ENCODE measurements at places on chromosomes 2 and 18.

GRCh38 chr2:201909961-201910361 lies 103.6 kb downstream of the CDK15 start:
- H3K27ac ChIP-seq, result no peak overlapping the region
- H3K4me3 ChIP-seq, result no peak overlapping the region
- H3K4me1 ChIP-seq, result peaks cover 9% of the 10 kb centered on the region
- no peak for DNase-seq
- no peaks in the 10 kb centered on the region for H3K27me3 ChIP-seq
- no peaks in the 10 kb centered on the region for H3K36me3 ChIP-seq

DNA sequence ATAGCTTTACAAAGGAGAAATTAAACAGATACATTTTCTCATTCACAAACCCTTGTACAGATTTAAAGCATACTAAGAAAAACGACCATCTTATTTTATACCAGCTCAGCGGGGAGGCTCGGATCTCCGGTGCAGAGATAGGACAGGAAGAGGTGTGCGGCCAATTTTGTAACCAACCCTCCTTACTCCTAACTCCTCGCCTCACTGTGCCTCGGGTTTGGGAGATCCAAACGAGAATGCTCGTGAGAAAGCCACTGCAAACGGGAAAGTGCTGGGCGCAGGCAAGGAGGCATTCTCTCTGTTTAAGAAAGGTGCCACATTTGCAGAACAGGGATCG lies 1.2 kb downstream of the KDSR start:
- DNase-seq, result no peak
- no peak overlapping the region for H3K27ac ChIP-seq
- peaks cover 18% of the 10 kb centered on the region for H3K36me3 ChIP-seq
- H3K4me1 ChIP-seq, result peaks cover 19% of the 10 kb centered on the region
- H3K4me3 ChIP-seq, result peak overlapping the region; percentile 84

DNA sequence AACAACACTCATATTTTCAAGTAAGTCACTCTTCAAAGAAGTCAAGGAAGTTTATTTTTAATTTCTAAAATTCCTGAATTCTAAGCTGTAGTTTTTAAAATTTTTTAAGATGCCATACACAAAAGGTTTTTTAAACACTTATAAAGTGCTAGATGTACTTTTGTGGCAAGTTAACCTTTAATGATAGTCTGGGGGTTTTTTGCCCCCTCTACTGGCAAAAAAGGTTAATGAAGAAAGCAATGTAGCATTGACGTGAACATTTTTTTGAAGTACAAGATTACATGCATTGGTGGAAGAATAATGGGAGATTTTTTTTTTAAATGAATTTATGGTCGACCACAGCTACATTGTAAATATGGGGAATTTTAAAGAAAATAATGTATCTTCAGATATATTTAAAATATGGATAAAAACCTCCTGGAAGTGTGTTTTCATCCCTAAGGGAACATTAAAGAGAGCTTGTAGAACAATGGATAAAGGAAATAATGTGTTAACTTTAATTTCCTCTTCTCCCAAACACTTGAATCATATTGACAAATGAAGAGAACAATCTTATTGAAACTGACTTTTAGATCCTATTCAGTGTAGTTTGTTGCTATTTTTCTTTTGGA lies 12.6 kb downstream of the ITPRID2 start:
- no peak overlapping the region for H3K27ac ChIP-seq
- H3K4me1 ChIP-seq, result peaks cover 47% of the 10 kb centered on the region
- H3K4me3 ChIP-seq, result no peak overlapping the region

DNA sequence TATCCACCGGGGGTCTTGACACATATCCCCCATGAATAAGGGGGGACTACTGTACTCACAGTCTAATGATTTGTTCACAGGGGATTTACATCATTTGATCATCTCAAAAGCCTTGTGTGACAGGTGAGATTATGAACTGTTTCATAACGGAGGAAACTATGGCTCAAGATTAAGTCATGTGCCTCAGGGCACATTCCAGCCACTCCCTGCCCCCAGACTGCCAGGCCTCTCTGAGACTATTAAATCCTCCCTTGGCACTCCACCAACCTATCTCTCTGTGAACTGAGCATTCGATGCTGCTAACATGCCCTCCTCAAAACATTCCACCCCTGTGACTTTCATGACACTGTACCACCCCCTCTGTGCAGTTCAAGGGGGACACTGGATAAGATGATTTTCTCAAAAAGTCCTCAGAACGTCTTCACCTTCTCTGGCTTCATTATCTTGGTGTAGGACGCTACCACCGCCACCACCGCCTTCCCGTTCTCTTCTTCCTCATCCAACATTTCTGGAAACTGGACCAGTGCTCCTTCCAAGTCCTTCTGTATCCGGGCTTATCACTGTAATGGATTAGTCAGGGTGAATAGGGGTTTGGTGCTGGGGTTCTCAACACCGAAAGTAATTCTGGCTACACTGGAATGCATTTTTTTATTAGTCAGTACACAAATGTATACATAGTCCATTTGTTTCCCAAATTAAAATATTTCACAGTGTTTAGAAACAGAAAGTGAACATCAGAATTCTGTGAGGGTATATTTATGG lies 169.6 kb downstream of the KCNS3 start:
- no peaks in the 10 kb centered on the region for H3K36me3 ChIP-seq
- no peak for DNase-seq
- H3K27me3 ChIP-seq, result no peaks in the 10 kb centered on the region
- H3K4me1 ChIP-seq, result peaks cover 16% of the 10 kb centered on the region
- no peak overlapping the region for H3K27ac ChIP-seq

DNA sequence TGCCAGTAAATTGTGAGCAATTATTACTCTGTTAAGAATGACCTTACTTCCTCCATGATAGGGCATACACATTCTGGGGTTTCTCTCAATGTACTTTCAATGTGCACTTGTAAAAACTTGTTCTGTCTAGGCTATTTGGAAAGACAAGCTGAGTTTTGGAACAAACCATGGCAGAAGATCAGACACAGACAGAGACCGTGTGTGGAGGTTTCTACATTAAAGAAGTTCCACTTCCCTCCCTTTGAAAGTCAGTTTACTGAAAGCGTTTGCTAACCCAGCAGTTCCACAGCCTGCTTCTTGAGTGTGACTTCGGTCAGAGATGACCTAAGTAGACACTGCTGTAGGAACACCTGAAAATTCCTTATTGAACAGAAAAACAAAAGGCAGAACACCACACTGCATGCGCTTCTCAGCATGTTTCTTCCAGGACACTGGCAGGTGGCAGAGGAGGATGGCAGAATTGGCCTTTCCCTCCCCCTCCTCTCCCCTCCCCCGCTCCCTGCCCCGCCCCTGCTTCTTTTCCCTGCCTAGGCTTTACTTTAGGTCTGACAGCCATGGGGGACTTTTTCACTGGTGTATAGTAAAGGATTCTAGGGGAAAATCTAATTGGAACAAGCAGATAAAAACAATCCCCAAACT lies 109.8 kb downstream of the NOL10 start:
- no peaks in the 10 kb centered on the region for H3K27me3 ChIP-seq
- H3K4me3 ChIP-seq, result no peak overlapping the region
- peaks cover 5% of the 10 kb centered on the region for H3K4me1 ChIP-seq
- H3K36me3 ChIP-seq, result peaks cover 65% of the 10 kb centered on the region

DNA sequence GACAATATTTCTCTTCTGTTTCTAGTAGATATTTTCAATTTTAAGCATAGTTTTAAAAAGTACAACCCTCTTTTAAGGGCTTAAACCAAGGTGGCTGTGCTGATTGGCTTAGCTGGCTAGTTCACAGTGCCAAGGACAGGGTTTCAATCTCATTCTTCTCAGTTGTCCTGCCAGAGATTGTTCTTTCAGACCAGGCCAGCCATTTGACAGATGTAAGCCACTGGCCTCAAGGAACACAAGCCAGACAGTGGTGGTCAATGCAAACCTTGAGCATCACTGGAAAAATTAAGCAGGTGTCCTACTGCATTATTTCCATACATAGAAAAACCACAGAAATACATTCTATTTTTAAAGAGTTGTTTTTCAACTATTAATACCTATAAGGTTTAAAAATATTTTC lies 5.9 kb downstream of the RNF103 start:
- H3K36me3 ChIP-seq, result peaks cover 59% of the 10 kb centered on the region
- no peak overlapping the region for H3K4me3 ChIP-seq

DNA sequence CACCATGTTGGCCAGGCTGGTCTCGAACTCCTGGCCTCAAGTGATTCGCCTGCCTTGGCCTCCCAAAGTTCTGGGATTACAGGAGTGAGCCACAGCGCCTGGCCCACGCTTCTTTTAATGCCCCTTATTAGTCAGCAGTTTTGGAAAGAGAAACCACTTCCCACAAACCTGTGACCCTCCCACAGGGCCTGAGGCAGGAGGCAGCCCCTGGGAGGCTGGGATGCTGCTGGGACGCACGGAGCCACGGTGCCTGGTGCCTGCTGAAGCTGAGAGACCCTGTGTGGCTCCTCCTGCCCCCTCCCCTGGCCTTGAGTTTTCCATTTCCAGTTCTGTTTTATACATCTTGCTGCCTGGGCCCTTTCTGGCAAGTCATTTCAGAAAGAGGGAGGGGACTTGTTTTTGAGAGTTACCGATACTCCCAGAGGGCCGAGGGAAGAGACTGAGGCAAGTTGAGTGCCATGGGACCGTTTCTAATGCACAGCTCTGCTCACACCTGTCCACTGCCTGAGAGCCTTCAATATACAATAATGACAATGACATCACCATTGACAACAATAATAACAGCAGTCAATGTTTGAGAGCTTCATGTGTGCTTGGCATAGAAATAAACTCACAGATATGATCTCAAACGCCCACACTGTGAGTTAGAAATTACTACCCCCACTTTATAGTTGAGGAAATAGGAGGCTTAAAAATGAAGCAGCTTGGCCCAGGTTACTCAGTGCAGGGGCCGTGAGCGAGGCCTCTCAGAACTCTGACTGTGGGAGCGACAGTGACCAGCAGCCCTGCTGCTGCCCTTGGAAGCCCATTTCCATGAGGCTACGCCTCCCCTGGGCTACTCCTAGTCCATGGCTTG lies 78.1 kb upstream of the YWHAQ start:
- H3K4me1 ChIP-seq, result peaks cover 1% of the 10 kb centered on the region
- H3K27me3 ChIP-seq, result no peaks in the 10 kb centered on the region
- H3K4me3 ChIP-seq, result no peak overlapping the region
- no peak for DNase-seq
- H3K36me3 ChIP-seq, result no peaks in the 10 kb centered on the region

GRCh38 chr2:235025800-235026536 lies 74.2 kb downstream of the SH3BP4 start:
- no peaks in the 10 kb centered on the region for H3K36me3 ChIP-seq
- no peaks in the 10 kb centered on the region for H3K27me3 ChIP-seq
- peaks cover 6% of the 10 kb centered on the region for H3K4me1 ChIP-seq

DNA sequence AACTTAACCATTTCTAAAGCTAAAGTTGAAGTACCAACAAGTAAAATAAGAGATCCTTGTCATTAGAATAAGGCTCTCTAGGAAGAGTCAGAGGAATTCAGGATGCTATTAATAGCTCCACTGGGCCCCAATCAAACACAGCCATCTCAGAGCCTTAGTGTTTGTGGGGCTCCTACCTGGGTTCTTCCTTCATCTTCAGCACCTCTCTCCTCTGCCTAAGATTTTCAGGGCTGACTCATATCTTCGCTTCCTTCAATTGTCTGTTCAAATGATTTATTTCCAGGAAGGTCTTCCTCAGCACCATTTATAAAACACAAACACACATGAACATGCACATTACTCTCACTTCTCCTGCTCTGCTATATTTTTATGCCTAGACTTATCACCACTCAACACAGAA lies 119.5 kb downstream of the COL6A3 start:
- DNase-seq, result no peak
- H3K4me3 ChIP-seq, result no peak overlapping the region
- H3K27me3 ChIP-seq, result no peaks in the 10 kb centered on the region
- H3K36me3 ChIP-seq, result no peaks in the 10 kb centered on the region
- no peak overlapping the region for H3K27ac ChIP-seq
- H3K4me1 ChIP-seq, result peaks cover 25% of the 10 kb centered on the region

DNA sequence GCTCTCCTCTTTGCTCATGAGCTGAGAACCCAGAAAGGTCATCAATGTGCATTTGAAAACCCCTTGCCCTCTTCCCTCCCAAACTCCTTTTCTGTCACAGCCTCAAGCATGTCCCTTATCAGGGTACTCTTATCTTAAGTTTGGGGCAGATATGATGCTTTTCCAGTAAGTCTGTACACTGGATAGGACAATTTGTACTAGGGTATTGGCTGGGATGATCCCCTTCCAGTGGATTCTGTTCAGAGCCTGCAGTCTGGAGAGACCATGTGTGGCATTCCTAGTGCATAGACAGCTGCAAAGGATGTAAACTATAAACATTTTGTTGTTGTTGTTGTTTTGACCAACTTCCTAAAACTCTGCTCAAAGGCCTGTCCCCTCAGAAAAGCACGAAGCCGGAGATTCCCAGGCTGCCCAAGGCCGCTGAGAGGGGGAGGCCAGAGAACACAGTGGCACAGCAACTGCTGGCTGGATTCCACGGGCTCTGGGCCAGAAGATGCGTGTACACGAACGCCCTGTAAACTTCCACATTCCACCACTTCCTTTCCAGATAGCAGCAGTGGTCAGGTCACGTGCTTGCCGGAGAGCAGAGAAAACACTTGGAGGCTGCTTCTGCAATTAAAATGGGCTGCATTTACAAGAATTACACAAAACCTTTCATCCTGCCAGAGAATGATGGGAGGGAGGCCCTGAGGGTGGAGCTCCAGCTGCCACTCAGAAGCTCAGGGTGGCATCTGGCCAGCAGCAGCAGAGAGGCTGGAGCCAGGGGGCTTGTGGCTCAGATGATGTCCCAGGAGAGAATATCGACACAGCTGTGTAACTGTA lies 42.1 kb downstream of the BMP10 start:
- peaks cover 52% of the 10 kb centered on the region for H3K4me1 ChIP-seq
- H3K27me3 ChIP-seq, result no peaks in the 10 kb centered on the region
- peaks cover 23% of the 10 kb centered on the region for H3K36me3 ChIP-seq
- H3K4me3 ChIP-seq, result no peak overlapping the region
- H3K27ac ChIP-seq, result peak overlapping the region; percentile 73

DNA sequence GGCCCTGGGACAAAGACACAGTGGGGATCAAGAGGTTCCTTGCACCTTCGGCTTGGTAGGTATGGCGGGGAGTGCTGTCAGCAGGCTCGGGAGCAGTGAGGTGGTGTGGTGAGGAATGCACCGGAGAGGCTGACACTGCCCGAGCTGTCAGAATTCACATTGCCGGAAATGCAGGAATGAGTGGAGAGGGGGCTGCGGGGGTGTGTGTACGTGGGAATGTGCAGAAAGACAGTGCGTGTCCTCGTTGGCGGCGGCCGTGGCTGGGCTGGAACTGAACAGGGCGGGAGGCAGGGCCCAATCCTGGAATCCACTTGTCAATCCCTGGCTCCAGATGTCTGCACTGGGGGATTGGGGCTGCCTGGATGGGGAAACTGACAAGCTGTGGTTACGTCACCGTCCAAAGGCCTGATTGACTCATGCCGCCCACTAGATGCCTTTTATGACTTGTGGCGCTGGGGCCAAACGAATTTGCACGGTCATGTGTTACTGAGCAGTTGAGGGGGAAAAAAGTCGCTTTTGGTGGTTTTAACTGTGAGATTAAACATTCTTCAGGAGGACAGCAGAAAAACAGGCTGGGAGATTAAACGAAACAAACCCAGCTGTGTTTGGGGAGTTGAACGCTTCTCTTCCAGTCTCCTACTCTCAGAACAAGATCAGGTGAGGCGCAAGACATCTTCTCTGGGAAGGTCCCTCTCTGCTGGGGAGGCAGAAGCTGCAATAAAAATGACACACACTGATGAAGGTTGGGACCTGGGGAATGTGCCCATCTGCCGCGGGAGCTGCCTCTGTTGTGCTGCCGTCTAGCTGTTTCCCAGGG lies 189.4 kb upstream of the GLI2 start:
- H3K4me1 ChIP-seq, result peaks cover 2% of the 10 kb centered on the region
- no peak overlapping the region for H3K27ac ChIP-seq
- H3K27me3 ChIP-seq, result no peaks in the 10 kb centered on the region
- no peak for DNase-seq
- no peaks in the 10 kb centered on the region for H3K36me3 ChIP-seq
- no peak overlapping the region for H3K4me3 ChIP-seq

- H3K27me3 ChIP-seq, result no peaks in the 10 kb centered on the region
- H3K4me1 ChIP-seq, result peaks cover 8% of the 10 kb centered on the region
- no peak overlapping the region for H3K27ac ChIP-seq
- no peaks in the 10 kb centered on the region for H3K36me3 ChIP-seq
- no peak for DNase-seq
Observed at GRCh38 chr18:5058768-5059695, 138.0 kb downstream of the AKAIN1 start.

Measured in upper lobe of right lung (tissue), 1 donor.